Endothelial cell (in vitro differentiated cells): ENCODE measurements at places on chromosomes 5 and 9. TPM values are rescaled to one million over a fixed set of nuclear protein-coding genes. Genes with fewer than 3 reads are reported as not detected.
A peak's percentile ranks its signal among the peaks of the same experiment; 100 is the strongest.

- no peaks in the 10 kb centered on the region for H3K4me1 ChIP-seq
- no peak overlapping the region for H3K4me3 ChIP-seq
- no peak for DNase-seq
- H3K27ac ChIP-seq = no peak overlapping the region
- no peaks in the 10 kb centered on the region for H3K36me3 ChIP-seq
Measured at GRCh38 chr5:40223884-40224402, 455.8 kb upstream of the PTGER4 start.

Gene HACD4
- total RNA-seq = 5.7 TPM

Gene OMD
- total RNA-seq = not detected

DNA sequence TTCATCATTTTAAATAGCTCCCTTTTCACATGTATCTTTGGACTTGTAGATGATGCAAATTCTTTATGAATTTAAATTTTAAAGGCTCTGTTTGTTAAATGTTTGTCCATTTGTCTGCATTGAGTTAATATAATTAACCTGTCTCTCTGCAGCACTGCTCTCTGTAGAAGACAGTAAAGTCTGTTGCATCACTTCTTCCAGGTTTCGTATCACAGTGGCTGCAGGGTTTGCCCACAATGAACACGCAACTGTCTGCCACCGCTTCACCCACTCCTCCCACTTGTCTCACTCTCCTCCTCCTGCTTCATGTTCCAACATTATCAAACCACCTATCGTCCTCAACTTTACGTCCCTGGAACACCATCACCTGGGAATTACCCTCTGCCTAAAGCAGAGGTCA is 231.3 kb upstream of the SLC30A5 start:
- no peaks in the 10 kb centered on the region for H3K36me3 ChIP-seq
- no peak for DNase-seq
- no peaks in the 10 kb centered on the region for H3K4me1 ChIP-seq
- H3K27me3 ChIP-seq = peaks cover 1% of the 10 kb centered on the region

GRCh38 chr9:21995666-21996398 is 1.2 kb downstream of the CDKN2B-AS1 start:
- H3K36me3 ChIP-seq = peaks cover 7% of the 10 kb centered on the region
- H3K27ac ChIP-seq = peak overlapping the region; percentile 83
- peak overlapping the region; percentile 91 for H3K4me3 ChIP-seq
- peak; percentile 64 for DNase-seq
- peaks cover 3% of the 10 kb centered on the region for H3K4me1 ChIP-seq

Gene PKN3
- total RNA-seq = 14.7 TPM

DNA sequence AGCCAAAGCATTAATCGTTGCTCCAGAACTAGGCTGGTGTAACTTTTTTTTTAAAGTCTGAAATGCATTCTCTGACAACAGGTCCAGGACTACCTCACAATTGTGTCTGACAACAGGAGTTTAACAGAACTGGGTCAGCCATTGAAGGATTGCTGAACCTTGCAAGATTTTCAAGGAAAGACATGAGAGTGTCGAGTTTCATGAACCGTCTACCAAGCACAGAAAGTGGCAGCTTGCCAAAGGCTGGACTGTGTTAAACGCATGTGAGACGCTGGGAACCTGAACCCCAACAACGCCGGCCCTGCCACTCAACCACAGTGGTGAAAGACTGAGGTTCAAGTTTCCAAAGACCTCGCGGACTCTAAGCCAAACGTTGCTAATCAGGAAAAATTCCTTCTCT is 79.1 kb downstream of the LHFPL2 start:
- H3K4me1 ChIP-seq = peaks cover 42% of the 10 kb centered on the region
- H3K27me3 ChIP-seq = no peaks in the 10 kb centered on the region
- no peak for DNase-seq

Gene PRDM9
- total RNA-seq = not detected
